Coronary artery (tissue), 2 donors: ENCODE measurements at places on chromosomes 3 and 15.

DNA sequence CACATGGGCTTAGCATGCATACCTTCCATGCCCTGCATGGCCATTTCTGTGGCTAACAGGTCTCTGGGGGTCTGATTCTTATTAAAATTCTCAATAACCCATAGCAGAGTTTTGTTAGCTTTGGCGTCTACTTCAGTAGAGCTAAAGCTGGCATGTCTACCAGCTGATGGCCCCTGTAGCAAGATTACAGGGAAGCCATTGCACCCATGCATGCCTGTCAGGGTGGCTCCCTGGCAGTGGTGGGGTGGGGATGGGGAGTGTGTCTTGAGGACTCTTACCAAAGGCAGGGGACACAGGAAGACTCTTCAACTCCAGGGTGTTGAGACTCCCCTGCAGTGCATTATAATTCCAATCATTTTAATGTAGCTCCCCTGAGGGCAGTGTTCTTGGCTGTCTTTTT lies 4.7 kb downstream of the KY start:
- peak; percentile 11 for DNase-seq

GRCh38 chr3:96813820-96814650 lies at the start of gene EPHA6:
Gene EPHA6, plus strand, starts transcription at chr3:96814594.
- no peak for DNase-seq

- DNase-seq: no peak
Observed at GRCh38 chr15:27254055-27254454, 283.1 kb downstream of the GABRG3 start.

DNA sequence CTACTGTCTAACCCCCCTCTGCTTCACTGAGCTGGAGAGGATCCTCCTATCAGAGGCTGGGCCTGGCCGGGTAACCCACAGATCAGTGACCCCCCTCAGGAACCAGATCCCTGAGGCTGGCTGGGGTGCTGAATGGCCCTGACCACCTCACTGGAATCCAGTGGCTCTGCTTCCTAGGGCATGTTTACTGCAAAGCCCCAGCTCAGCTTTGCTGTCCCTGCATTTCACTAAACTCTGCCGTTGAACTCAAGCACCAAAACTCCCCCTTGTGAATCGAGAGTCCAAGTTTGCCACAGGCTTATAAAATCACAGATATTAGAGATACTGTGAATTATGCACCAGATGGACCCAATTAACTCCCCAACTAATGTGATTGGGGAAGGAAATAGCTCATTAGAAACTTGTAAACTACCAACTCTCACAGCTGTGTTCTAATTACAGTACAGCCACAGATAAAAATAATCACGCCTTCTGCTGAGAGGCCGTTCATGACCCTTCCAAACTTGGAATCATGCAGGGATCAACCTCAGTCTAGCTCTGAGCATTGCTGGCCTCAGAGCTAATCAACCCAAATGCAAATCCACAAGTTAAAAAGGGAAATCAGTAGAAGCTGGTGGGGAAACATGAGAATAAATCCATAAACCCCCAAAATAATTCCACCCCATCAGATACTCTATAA lies 47.0 kb downstream of the OCA2 start:
- DNase-seq: no peak

GRCh38 chr3:129597087-129597999 lies 9.1 kb downstream of the PLXND1 start:
- no peak for DNase-seq

DNA sequence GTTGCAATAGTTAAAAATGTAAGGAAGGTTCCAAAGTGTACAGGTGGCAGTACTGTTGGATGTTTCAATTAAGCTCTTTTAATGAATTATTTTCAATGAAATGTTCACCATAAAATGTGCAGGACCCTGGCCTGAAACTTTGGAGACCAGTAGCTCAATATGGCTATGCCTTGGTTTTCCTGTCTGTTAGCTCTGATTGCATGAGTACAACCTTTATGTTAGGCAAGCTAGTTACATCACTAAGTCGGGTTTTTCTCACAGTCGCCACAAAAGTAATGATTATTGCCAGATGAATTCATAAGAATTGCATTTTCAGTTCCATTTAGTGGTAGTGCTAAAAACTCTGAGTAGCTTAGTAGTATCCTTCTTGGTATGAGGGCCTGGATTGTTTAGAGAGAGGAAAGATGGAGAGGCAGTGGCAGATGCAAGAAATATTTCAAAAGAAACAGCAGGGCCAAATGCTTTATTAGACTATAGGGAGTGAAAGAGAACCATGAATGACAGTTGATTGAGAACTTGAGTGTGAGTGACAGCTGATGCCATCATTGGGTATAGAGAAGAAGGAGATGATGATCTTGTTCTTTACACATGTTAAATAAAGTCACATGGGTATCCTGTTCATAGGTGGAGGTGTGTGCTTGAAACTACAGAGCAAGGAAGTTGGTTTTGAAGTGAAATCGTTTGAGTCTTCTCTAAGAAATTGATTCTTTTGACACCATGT lies 109.5 kb downstream of the AKAP13 start:
- DNase-seq: no peak

DNA sequence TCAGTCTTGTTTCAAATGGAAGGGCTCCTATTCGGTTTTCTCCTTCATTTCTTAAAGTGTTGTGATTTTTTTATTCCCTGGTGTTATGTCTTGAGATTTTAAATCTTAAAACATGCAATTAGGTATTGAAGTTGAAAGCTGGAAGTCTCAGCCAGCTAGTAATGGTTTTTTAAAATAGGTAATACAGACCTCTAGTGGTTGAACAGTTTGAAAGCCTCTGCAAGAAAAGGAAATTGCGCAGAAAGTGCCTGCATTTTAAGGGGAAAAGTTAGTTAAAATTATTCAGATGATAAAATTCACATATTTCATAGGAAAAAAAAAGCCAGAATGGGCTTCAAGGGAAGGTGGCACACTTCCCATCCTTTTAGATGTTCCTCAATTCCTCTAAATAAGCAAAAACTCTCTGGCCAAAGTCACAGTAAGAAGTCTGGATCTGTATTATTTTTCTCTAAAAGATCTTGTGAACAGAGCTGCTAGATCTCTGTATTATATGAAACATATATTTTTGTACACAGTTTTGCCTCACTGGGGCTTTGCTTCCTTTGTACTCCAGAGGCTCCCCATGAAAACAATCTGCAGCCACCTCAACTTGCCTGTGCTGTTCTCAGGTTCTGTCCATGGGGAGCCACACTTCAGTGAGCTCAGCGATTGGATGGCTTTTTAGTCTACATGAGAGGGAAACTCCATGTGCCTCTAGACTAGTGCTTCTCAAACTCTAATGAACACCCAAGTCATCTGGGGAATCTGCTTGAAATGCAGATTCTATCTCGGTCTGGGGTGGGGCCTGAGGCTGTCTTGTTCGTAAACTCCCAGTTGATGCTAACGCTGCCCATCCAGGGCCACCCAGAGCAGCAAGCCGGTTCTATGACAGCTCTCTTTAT lies 21.5 kb downstream of the AGTR1 start:
- no peak for DNase-seq
